ENCODE measurements at places on chromosomes 5 and 9.

GRCh38 chr5:42951293-42951840 is 88.8 kb downstream of the ANXA2R start:
- peak; percentile 66 for DNase-seq

- no peak for DNase-seq
Measured at GRCh38 chr9:131874916-131875670, 135.2 kb upstream of the RAPGEF1 start.

DNA sequence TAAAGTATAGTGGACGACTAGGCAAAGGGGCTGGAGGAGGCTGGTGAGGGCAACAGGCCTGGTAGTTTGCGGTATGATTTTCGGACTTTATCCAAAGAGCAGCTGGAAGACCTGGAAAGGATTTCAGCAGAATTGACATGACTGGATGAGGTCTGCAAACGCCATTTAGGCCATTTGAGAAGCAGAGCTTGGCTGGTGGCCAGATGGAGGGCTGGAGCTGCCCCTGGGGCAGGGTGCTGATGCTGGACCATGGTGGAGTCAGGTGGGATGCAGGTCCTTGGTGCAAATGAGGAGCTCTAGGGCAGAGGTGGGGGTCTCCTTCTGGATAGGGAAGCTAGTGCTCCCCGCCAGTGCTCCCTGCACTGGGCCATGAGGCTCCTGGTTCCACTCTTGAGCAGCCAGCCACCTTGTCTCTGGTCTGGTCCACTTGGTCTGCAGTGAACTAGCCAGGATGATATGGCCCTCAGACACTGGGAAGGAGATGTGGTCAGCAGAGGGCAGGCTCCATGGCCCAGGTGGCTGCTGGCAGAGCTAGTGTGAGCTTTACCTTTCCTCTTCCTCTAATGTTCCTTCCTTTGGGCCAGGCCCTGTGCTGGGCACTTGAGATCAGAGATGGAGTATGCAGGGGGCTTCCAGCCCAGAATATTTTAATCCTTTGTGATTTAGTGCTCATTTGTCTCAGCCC is 31.4 kb downstream of the COL27A1 start:
- DNase-seq, result no peak

DNA sequence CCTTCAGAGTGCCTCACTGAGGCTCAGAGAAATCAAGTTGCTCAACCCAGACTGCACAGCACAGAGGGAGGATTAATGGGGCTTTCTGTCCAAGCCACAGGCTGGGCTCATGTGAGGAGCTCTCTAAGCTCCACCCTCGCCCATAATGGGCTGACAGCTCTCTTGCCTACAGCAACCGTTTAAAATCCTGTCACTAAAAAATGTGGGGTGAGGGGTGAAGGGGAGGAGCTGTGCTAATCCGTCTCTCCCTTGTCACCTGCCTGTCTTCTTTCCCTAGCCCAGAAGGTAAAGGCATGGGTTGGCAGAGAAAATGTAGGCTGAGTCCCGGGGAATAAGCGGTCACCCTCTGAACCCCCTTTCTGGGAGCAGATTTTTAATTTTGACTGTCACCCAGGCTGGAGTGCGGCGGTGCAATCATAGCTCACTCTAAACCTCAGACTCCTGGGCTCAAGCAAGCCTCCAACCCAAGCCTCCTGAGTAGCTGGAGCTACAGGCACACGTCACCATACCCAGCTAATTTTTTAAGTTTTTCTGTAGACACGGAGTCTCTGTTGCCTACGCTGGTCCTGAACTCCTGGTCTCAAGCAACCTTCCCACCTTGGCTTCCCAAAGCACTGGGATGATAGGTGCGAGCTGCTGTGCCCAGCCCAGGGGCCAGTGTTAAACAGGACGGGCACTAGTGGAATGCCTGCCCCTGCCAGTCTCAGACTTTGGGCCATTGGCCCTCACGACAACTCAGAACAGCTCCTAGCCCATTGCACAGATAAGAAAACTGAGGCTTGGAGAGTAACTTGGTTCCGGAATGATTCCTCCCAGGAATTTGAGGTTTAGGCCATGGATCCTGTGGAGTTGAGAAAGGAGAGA is 89.5 kb downstream of the LMX1B start:
- DNase-seq, result no peak

- no peak for DNase-seq
Measured at GRCh38 chr9:132185073-132186009, 23.5 kb downstream of the NTNG2 start.

DNA sequence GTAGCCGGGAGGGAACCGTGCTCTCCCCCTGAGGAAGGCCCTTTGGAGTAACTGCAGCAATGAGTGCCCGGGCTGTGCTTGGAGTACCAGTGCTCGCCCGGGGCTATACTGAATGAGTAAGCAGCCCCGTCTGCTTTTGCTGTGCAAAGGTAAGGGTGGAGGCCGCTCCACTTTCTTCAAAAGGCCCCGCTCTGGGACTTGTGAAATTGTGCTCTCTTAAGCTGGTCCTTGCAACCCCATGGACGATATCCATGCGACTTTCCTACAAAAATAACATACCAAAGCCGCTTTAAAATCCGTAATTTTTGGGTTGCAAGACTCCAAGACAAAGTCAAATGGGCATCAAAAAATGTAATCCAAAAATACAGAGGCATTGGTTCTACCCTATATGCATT is 578 bp upstream of the TNFAIP8 start:
- peak; percentile 54 for DNase-seq

DNA sequence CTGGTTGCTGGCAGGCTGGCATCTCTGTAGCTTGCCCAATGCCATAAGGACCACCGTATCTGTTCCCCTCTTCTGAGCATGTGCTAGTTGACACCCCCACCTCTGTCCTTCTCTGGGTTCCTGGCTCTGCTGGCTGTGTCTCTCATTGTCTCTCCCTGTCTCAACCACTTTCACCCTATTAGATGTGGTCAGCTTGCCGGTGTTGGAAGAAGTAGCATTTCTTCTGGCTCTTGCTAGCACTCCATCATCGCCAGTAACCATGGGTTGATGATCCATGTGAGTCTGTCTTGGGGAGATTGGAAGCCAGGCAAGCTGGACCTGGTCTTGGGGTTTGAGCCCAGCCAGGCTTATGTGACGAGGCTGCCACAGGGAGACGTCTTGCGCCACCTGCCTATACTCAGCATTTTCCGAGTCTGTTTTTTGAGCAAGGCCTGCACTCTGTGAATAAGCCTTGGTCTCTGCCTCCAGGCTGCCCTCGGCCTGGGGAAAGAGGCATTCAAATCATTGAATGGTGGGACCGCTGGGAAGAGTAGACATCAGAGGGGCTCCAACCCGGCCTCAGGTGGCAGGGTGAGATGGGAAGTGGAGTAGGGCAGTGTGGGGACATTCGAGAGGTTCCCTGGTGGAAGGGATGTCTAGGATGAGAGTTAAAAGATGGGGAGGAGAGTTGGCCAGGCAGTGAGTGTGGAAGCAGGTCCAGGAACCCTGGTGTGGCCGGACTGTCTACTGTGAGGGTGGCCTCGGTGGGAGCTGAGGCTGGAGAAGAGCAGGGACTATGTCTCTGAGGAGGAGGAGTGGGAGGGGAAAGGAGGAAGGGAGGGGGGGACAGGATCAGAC is 74.3 kb downstream of the ZNF618 start:
- DNase-seq, result no peak

Data from activated CD8-positive, alpha-beta memory T cell treated with anti-CD3 and anti-CD28 coated beads, Interleukin-2, amount 50 U/mL, for 4 hours (primary cell).